Suprapubic skin (tissue), 4 donors: ENCODE measurements at places on chromosomes 5 and 9.

DNA sequence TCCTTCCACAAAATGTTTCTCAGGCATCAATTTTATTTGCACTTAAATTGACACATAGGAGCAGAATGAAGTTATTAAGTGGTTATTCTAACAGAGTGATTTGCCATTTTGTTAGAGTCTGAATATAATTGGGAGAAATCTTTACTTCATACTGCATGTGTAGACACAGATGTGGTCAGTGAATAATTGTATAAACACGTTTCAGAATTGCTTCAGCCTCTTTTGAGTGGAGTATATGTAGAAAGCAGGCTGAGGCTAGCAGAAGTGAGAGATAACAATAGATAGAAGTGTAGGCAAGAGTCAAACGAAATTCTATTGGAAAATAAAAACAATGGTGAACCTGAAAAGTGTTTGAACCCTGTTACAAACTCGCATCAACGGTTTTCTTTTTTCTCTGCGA is 270.7 kb downstream of the TMEM167A start:
- no peak for DNase-seq

GRCh38 chr5:43044181-43044914 is 4.2 kb upstream of the ANXA2R start:
- no peak for DNase-seq

DNA sequence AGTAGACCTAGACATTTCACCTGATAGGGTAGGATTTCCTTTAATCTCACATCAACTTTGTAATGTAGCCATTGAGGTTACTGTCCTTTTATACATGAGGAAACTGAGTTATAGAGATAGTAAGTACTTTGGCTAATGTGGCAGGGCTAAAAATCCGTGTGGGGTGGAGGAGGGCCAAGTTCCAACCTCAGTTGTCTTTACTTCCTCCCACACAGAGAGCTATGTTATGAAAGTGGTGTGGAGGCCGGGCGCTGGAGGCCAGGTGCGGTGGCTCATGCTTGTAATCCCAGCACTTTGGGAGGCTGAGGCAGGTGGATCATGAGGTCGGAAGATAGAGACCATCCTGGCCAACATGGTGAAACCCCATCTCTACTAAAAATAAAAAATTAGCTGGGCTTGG is 173.3 kb downstream of the PALM2AKAP2 start:
- no peak for DNase-seq

DNA sequence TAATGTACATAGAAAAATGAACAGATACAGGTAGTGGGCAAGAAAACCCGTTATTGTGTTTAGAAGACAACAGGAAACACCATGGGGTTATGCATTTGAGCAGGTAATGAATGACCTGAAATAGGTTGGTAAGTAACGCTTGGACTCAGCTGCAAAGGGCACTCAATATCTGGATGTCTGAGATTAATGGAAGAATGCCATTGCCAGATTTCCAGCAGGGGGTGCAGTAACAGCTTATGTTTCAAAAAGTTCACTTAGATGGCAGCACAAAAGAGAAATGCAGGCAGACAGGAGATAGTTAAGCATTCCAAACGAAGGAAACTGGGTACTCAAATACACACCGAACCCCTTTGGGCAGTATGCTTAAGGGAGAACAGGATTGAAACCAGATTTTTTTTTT is 285.5 kb upstream of the VLDLR start:
- no peak for DNase-seq

- no peak for DNase-seq
These were observed at the start of gene WNK2 for GRCh38 chr9:93183663-93184431. Gene WNK2, plus strand, starts transcription at chr9:93184139. Its CDS starts 791 bp downstream, at chr9:93184930.

DNA sequence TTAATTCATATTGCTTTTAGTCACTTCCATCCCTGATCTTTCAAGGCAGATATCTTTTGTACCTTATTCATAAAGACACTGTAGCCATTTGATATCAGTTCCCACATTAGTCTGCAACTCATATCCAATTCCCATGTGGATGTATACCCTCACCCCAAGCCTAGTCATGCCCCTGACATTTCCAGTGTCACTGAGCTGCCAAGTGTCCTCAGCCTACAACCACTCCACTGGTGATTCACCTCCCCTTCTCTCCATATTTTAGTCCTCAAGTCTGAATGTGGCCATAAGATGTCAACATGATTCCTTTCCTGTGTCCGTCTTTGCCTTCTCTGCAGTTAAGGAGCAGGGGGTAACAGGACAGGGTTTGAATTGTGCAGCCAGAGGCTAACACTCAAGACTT is 346.9 kb downstream of the RAB3C start:
- no peak for DNase-seq

DNA sequence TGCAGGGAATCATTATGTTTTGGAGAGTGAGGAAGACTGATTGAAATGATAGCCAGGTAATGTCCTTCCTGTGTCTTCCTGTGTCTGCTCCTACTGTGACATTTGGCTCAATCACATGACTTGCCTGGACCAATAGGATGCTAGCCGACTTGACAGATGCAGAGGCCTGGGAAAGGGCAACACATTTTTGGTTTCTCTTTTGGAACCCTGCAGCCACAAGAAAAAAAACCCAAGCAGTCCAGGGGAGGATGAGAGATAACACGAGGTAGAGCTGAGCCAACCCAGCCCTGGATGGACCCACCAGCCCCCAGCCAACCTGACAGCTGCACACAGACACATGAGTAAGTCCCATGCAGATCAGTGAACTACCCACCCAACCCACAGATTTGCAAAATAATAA is 256.1 kb upstream of the SMARCA2 start:
- DNase-seq, result no peak

DNA sequence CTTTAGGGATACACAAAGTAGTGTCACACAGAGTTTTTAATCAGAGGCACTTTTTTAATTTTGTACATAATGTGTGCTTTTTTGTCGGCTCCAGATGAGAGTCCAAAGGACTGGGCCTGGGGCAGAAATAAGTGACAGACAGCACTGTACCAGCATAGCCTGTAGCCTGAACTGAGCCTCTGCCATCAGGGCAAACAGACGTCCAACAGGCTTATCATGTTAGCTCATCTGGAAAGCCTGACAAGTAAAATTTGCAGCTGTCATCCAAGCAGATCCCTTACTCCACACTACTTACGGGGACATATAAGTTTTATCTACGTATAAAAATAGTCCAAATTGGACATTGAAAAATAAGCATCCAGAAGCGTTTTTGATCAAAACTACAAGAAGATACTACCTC is 233.1 kb upstream of the GAS1 start:
- DNase-seq, result no peak

GRCh38 chr9:127917603-127918002 is 762 bp upstream of the ST6GALNAC4 start:
- DNase-seq, result no peak

GRCh38 chr9:95484225-95484624 is 32.5 kb downstream of the PTCH1 start:
- no peak for DNase-seq

DNA sequence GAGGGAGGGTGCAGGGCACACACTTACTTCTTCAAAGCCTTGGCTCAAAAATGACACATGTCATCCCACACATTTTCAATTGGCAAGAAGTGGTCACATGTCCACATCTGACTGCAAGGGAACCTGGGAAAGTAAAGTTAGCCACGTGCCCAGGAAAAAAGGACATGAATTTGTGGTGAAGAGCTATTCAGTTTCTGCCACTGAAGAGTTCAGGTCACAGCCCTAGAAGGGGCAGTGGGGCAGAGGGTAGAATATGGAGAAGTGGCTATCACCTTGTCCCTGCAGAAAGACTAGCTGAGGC is 1.9 kb upstream of the RGS14 start:
- DNase-seq, result no peak

DNA sequence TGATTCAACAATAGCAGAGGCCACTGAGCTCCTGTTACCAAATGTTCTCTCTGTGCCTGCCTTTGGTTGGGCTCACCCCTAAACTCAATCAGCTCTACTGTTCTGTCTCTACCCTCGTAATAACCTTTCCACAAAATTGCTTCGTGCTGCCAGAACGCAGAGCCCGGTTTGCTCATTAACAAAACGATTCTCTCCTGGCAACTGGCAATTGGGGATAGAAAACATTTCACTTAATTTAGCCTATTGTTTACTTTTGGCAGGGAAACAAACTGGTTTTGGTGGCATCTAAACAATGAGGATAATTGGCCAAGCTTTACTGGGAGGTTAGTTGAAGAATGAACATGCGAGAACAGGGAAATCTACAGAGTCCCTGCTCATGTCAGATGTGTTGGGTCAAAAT is 56.6 kb downstream of the SLC28A3 start:
- DNase-seq, result no peak

DNA sequence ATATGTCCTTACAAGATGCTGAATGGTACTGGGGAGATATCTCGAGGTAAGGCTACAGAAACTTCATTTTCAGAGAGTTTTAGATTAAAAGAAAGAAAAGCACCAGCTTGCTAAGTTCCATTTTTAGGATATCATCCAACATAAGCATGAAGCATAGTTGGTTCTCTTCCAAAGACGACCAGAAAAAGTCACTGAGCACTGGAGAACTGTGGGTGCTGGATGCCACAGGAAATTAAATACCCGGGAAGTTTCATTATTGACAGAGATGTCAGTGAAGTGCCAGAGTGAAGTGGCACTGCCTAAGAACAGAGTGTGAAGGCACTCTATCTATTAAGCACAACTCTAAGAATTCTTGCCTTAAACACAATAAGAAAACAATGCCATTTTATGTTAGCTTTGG is 76.8 kb downstream of the PIK3R1 start:
- no peak for DNase-seq

DNA sequence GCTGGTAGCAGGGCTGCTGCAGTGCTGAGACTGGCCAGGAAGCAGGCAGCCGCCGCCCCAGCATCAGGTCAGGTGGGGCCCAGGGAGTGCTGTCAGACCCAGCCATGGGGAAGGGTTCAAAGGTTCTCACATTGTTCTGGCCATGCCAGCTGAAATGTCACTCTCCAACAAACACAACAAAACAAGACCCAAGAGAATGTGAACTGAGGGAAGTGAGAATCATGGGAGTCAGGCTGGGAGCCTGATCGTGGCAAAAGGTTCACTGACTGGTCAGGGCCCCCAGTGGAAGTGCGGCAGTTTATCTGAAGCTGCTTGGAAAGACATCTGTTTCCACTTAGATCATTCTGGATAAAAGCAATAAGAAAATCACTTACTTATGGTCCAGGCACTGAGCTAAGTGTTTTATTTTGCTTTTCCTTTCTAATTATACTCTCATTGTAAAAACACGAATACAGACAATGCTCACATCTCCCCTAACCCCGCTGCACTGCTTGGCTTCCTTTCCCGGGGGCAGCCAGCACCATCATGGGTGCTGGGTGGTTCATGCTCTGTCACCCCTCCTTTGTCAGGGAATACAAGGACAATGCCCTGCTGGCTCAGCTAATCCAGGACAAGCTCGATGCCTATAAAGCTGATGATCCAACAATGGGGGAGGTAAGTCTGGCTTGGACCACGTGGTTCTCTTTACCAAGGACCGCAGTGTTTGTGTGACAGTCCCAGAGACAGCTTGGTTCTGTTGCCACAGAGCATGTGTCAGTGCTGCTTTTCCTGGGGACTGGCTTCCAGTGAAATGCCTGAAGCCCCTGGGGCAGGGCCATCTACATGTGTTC is 41.9 kb upstream of the CFAP157 start:
- DNase-seq, result no peak

GRCh38 chr5:98204798-98205197 is 568.7 kb upstream of the RGMB start:
- no peak for DNase-seq

GRCh38 chr9:112479221-112479620 is 7.4 kb upstream of the KIAA1958 start:
- DNase-seq, result no peak

- no peak for DNase-seq
These were observed 854.3 kb upstream of the DMAC1 start for GRCh38 chr9:8653855-8654254.

DNA sequence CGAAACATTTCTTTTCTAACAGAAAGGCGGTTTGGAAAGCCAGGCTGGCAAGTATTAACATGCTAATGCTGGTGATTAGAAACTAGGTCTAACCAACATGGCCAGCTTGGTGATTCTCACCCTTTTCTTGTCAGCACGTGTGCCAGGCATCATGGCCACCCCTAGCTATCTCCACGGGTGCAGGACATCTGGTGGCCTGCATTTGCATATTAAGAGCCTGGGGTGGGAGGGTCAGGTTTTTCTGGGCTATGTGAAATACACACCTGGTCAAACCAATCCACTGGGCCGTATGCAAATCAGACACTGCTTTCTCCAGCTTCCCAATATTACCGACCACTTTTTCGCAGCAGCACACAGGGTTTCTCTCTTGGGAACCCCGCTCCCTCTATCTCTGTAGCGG is 612.1 kb downstream of the PTPRD start:
- no peak for DNase-seq

DNA sequence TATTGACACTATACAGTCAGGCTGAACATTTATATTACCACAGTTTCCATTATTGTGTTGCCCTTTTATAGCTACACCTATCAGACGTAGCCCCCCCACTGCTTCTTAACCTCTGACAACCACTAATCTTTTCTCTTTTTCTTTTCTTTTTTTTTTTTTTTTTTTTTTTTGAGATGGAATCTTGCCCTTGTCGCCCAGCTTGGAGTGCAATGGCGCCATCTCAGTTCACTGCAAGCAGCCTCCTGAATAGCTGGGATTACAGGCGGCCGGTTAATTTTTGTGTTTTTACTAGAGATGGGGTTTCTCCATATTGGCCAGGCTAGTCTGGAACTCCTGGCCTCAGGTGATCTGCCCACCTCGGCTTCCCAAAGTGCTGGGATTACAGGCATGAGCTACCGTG is 75.4 kb downstream of the UHRF2 start:
- no peak for DNase-seq

- DNase-seq, result no peak
These were observed 7.7 kb downstream of the FBXO38 start for GRCh38 chr5:148391422-148391821.

- DNase-seq, result no peak
These were observed 98.4 kb downstream of the C9orf152 start for GRCh38 chr9:110109333-110110092.

DNA sequence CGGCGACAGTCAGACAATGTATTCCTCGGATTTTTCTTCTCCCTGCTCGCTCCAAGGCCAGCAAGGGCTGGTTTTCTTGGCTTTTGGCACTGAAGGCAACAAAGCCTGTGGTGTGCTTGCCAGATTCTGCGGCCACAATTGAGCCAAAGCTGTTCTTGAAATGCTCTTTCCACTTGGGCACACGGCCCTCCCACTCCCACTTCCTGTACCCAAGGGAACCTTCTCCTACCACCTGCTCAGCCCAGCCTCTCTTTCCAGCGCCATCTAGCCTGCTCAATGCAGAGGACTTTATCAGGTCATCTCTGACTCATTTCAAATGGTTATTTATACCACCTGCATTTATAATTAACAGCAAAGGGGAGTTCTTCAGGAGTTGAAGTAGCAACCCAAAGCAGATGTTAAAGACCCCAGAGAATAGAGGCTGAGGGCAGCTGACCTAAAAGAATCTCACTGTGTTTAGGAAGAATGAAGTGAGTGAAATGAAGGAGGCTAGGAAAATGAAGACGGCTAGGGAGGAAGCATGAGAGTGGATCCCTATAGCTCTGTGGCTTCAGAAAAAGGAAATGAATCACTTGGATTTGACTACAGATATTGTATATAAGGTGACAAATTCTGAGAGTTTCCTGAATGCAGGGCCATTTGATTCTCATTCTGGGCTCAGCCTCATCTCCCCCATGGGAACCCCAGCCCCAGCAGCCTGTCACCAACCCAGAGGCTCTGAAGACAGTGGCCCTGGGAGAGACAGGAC is 439.0 kb downstream of the ENC1 start:
- DNase-seq, result no peak

- no peak for DNase-seq
These were observed 1.3 kb downstream of the PLGRKT start for GRCh38 chr9:5436441-5436840.
